Left cardiac atrium (tissue), 4 donors: ENCODE measurements at places on chromosomes 5 and 9. TPM values are rescaled to one million over a fixed set of nuclear protein-coding genes. Genes with fewer than 3 reads are reported as not detected.

- DNase-seq: no peak
Measured at GRCh38 chr5:156669416-156669815, 180.7 kb upstream of the PPP1R2B start.

C5orf52 gene
- total RNA-seq: not detected

GRCh38 chr5:65050140-65050539, 281.4 kb downstream of the CWC27 start:
- DNase-seq: no peak

IFNA14 gene
- not detected for total RNA-seq

WDR38 gene
- not detected for total RNA-seq

IL7R gene
- total RNA-seq: 10.3 TPM

- no peak for DNase-seq
Measured at GRCh38 chr5:82802954-82803353, 274.2 kb downstream of the TMEM167A start.

BARX1 gene
- total RNA-seq: not detected
